ENCODE measurements at places on chromosomes 6 and 20. TPM values are rescaled to one million over a fixed set of nuclear protein-coding genes. Genes with fewer than 3 reads are reported as not detected.

WFDC10B gene
- total RNA-seq: not detected

SIRPB2 gene
- not detected for total RNA-seq

ERVFRD-1 gene
- total RNA-seq: not detected

TMEM170B gene
- 0.98 TPM for total RNA-seq

CRIP3 gene
- not detected for total RNA-seq
